ENCODE measurements at places on chromosomes 1 and 21.

GRCh38 chr1:159664247-159664646 lies 50.1 kb downstream of the CRP start:
- no peak for DNase-seq

- DNase-seq = no peak
Observed at GRCh38 chr1:31796707-31797106, 19.1 kb downstream of the SPOCD1 start.

- DNase-seq = no peak
Observed at GRCh38 chr1:7726623-7727022, 44.5 kb upstream of the VAMP3 start.

GRCh38 chr1:55048453-55049270 lies 9.3 kb downstream of the PCSK9 start:
- DNase-seq = no peak

GRCh38 chr1:11764115-11764514 lies 2.1 kb downstream of the C1orf167 start:
- no peak for DNase-seq

- DNase-seq = no peak
Observed at GRCh38 chr21:42989816-42990650, 15.7 kb downstream of the PKNOX1 start.

DNA sequence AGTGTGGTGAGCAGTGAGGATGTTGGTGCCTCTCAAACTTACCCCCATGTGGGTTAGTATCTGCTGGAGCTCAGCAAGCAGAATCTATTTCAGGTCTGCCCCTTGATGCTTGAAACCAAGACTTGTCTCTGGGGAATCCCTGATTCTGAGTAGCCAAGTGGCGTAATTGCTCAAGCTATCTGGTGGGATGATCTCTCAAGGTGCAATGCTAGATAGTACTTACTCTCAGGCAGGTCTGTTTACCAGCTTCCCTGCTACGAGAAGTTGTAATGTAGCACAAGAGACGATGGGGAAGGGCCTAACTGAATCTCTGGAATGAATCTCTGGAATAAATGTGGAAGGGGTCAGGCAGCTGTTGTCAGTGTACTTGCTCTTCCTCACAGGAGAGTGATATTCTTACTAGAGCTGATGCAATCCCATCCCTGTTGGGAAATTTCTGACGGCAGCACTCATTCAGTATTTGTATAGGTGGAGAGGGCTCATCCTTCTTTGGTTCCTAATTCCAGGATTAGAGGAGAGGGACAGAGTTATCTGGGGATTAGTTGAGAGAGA lies 65.4 kb downstream of the MACF1 start:
- DNase-seq = no peak

DNA sequence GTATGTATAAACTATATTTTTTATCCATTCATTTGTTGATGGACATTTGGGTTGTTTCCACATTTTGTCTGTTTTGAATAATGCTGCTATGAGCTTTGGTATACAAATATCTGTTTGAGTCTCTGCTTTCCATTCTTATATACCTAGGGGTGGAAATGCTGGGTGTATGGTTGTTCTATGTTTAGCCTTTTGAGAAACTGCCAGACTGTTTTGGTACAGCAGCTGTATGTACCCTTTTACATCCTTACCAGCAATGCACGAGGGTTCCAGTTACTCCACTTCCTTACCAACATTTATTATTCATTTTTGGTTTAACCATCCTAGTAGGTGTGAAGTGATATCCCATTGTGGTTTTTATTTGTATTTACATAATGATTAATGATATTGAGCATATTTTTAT lies 13.9 kb downstream of the RASAL2 start:
- no peak for DNase-seq

DNA sequence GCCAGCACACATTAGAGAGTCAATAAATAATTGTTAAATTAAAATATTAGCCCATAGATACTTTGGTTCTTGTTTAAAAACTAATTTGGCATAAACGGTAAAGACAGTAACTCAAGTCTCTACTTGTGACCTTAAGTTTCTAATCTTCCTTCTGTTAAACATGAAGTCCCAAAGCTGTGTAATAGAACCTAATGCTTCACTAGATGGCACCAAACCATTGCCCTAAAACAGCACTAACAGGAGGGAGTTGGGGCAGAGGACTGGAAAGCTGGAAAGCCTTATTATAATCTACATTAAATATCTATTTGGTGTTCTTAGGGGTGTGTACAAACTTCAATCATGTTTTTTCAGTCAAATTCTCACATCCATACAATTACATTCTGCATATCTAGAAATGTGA lies 176.7 kb downstream of the OLFM3 start:
- peak; percentile 9 for DNase-seq

DNA sequence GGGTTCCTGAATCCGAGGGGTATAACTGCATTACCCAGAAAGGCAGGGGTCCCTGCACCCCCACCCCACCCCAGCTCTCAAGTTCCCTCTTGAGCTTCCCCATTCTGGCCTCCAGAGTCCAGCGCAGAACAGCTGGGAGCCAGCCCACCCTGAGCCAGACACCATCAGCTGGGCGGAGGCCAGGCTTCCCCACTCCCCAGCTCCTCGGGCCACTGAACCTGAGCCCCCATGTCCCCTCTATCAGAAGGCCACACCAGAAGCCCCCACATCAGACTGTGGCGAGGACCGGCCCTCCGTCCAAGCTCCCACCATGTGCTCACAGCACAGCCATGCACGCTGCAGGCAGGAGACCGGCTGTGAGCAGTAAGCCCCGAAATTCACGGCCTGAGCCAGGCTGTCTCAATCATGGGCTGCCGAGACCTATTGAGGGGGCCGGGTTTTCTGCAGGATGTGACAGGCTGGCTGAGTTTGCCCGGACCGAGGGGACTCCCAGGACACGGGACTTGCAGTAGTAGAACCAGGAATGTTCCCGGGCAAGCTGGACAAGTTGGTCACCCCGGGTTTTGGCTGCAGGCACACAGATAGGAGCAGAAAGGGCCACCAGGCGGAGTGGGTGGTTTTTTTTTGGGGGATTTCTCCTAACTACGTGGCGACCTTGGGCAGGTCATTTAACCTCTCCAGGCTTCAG lies 25.5 kb upstream of the TNFRSF1B start:
- no peak for DNase-seq

DNA sequence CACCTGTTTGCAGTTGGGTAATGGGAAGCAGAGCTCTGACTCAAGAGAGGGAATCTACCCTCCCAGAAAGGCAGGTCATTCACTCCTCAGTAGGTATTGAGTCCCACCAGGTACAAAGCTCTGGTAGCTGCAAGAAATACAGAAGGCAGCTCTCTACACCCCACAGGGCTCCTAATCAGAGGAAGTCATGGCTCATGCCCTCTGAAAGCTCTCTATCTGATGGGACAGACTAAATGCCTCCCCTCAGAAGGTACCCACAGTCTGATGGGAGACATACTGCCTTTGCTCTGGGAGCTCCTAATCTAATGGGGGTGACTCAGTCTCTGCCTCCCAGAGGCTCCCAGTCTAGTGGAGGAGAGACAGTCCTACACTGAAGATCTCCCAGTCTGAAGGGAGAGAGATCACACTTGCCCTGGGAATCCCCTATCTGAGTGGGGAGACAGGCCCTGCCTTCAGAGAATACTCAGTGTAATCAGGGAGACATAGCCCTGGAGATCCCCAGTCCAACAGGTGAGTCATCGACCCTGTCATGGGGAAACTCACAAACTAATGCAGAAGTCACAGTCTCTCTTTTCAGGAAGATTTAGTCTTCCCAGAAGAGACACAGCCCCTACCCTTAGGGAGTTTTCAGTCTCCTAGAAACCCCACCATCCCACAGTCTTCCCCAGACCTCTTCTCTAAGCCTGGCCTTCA lies 23.7 kb downstream of the CAMK1G start:
- DNase-seq = no peak

- DNase-seq = no peak
Observed at GRCh38 chr21:37244501-37245095, 22.5 kb downstream of the VPS26C start.
